ENCODE measurements at places on chromosomes 5 and 9.

- DNase-seq, result no peak
These were observed 69.6 kb downstream of the ROR2 start for GRCh38 chr9:91880378-91880972.

- DNase-seq, result no peak
These were observed 845.6 kb upstream of the CDH6 start for GRCh38 chr5:30347858-30348257.

DNA sequence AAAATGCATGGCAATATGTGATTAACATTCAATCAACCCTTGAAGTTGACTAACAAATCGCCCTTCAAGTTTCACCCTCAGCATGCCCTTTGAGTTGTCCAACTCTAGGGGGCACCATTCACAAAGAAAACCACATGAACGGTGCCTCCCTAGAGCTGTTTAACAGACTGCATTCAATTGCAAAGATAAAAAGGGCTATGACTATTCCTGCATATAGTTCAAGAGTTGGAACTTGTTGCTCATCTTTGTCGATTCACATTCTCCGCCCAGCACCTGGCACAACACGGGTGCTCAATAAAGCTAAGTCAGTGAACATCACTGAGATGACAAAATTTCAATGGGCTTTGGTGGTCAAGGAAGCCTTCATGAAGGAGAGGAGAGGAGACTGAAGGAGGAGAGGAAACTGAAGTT is 69.6 kb upstream of the SLC30A5 start:
- no peak for DNase-seq

GRCh38 chr9:120151806-120152205 is 428.2 kb downstream of the CDK5RAP2 start:
- no peak for DNase-seq

- no peak for DNase-seq
These were observed 21.5 kb downstream of the SHB start for GRCh38 chr9:38047301-38048251.

- no peak for DNase-seq
These were observed at the start of gene CFAP157 for GRCh38 chr9:127706836-127707241. Gene CFAP157, plus strand, starts transcription at chr9:127706988. Its CDS starts 44 bp downstream, at chr9:127707032.

DNA sequence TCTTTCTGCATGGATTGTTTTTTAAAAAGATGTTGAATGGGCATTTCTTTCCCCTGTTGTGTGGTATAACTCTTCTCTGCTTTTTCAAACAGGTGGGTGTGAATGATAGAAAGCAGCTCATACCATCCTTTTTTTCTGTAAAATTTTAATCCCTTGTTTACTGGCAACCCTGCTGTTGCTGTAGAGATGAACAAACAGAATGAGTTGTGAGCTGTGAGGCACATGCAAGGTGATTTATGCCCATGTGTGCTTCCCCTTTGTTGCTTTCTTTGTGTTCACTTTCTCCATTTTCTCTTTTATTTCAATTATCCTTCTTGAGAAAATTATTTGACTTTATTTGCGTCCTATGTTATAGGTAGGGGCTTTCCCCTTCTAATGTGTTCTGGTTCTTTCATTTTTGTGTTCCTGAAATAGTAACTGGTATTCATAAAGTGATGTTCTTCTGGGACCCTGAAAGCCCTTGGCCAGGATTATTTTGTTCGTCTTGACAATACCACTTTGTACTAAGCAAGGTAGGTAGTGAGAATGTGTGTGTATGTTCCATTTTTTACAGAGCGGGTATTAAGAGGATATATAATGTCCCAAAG is 79.9 kb downstream of the AOPEP start:
- no peak for DNase-seq

DNA sequence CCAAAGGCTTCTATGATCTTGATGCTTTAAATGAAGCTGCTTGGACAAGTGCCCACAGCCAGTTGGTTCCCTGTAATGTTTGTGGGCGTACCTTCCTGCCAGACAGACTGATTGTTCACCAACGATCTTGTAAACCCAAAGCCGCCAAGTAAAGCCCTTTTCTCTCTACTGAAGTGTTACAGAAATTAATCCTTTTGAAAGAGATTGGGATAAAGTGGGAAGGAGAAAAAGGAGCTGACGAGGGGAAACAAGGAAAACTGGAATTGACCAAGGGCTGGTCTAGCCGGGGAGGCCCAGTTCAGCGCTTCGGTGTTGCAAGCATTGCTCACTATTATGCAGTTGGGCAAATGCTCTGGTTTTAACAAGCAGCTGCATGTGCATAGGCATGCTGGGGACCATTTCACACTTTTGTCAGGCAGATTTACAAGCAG is 53.2 kb downstream of the ZNF474 start:
- no peak for DNase-seq

DNA sequence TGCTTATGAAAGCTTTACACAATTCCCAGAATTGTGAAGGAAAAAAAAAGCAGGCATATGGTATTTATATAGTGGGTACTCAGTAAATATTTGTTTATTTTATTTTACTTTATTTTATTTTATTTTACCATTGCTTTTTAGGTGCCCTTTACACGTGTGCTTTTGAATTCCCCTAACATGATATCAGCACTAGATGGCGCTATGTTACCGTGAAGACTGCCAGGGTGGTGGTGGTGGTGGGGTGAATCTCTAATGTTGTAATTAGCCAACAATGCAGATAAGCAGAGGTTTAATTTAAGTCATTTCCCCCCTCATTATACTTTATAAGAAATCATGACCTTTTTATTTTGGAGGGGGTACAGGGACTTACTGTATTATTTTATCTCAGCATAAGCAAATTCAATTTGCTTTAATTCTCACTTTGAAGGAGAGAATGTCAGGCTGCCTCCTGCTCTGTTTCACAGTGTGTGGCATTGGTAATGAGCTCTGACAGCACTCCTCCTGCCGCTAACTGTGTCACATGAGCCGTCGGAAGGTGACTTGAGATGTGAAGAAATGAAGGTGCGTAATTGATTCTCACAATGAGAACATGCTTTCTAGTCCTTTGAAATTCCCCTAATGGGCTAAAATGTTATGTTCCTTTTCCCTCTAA is 165.6 kb downstream of the YTHDC2 start:
- no peak for DNase-seq

- no peak for DNase-seq
These were observed 111.5 kb upstream of the EQTN start for GRCh38 chr9:27408482-27408881.

DNA sequence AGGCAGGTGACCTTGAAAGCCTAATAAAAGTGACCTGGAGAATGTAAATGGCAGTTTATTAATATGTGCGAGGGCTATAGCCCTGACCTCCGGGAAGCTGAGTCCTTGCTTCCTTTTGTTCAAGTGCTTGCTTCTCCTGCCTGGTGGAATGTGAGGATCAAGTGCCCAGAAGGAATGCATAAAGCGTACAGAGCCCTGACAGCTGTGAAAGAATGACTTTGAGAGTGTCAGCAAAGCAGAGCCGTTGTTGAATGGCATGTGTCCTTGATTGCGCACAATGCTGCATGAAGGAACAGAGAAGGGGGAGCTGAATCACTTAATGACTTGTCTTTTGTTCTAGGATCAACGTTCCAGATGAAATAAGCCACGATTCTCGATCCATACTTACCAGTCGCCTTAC is 133.0 kb downstream of the SLF1 start:
- DNase-seq, result no peak

- DNase-seq, result peak; percentile 45
These were observed 29.0 kb downstream of the ADRB2 start for GRCh38 chr5:148855249-148856008.
